ENCODE measurements at places on chromosomes 7 and 10.

- no peak for DNase-seq
Observed at GRCh38 chr7:121954803-121955202, 81.8 kb downstream of the PTPRZ1 start.

DNA sequence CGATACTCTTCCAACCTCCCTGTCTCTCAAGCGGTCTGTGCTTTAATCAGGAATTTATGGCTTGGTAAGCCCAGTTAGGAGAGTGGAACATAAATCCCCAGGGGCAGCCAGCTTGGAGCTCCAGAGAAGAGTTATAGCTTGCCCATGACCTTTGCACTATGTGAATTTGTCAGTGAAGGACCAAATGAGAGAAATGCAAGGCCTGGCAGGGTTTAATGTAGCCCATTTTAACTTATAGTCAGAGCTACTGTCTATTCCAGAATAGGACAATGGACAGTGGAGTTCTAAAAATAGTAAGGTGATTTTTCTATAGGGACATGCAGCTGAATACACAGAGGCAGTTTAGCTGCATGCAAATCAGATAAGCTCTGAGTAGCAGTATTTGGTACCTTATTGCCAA, 142.6 kb upstream of the CAV2 start:
- no peak for DNase-seq

GRCh38 chr7:105839266-105839665, 37.1 kb downstream of the ATXN7L1 start:
- DNase-seq = no peak

GRCh38 chr7:107499731-107500130, 29.9 kb downstream of the GPR22 start:
- DNase-seq = no peak

DNA sequence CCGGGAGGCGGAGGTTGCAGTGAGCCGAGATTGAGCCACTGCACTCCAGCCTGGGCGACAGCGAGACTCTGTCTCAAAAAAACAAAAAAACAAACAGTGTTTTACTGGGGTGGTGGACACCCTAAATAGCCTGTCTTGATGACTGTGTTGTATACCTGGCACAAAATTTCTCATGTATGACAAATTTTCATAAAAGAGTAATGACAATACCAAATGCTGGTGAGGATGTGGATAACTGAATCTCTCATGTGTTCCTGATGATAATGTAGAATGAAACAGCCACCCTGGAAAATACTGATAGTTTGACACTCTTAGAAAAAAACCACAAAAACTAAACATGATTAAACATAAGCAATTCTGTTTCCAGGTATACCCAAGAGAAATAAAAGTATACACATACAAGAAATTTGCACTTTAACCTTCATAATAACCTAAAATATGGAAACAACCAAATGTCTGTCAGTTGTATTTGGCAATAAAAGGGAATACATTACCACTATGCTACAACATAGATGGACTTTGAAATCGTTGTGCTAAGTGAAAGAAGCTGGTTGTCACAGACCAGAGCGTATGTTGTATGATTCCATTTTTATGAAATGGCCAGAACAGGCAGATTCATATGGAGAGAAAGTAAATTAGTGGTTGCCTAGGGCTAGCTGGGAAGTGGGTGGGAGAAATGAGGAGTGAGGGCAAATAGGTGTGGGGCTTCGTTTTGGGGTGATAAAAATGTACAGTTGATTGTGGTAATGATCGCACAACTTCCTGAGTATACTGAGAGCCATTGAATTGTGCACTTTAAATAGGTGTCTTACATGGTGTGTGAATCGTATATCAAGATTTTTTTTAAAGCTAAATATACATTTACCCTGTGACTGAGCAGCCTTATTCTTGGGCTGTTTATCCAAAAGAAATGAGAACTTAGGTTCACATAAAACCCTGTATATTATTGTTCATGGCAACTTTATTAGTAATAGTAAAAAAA, 12.5 kb downstream of the WDR37 start:
- DNase-seq = no peak

DNA sequence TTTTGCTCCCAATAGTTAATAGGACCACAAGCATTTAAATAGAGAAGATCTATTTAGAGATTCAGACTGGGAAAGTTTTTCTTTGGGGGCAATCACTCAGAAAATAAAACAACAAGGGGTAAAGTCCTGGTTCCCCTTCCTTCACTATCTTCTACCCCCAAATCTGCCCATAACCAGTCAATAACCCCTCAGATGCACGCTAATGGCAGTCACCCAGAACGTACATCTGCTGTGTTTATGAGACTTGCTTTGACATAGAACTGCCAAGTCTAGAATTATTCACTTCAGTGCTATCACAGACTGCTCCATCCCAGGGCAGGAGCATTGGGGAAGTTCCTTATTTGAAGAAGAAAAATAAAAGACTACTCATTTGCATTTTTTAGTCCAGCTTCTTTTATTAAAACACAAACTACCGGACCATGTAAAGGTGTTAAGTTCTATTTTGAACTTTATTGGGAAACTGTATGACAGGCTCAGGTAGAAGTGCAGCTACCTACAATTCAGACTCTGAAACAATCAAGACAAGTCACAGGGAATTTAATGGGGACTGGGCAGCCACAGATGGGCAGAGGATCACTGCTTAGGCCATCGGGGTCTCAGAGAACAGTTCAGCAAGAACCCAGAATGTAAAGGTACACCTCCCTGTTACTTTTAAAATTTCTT, 38.4 kb downstream of the ANK3 start:
- no peak for DNase-seq

DNA sequence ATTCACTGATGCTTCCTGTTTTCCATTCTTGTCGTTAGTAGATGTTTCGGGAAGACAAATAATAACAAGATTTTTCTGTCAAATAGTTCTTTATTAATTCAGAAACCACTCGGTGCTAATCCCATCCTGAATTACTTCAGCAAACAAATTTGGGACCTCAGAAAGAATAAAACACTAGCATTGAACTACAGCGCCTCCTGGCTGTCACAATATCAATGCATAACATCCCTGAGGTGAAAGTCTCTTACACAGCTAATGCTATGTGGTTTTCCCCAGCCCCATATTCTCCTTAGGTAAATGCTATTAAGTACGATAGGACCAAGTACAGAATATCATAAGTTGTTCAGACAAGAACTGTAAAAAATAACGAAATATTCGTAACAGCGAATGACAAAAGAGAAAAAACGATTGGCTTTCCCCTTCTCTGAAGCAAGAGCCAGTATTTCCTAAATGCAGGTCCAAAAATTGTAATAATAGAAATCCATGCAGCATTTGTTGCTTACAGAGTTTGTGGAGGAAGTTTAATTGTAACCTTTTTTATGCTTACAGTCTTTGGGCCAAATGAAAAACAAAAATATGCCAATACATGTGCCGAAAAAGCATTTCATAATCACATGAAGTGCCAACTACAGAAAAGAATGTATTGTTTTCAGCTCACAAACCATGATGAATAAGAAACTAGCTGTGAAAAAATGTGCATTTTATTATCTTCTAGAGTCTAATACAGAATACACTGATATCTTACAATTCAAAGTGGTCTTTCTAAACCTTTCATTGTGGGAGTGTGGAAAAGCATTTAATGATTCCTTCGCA, 47.3 kb downstream of the MYPN start:
- no peak for DNase-seq

- DNase-seq = no peak
Observed at GRCh38 chr10:118547282-118547681, 48.2 kb downstream of the PRLHR start.

- no peak for DNase-seq
Observed at GRCh38 chr7:131015657-131015958, 281.6 kb upstream of the KLF14 start.

DNA sequence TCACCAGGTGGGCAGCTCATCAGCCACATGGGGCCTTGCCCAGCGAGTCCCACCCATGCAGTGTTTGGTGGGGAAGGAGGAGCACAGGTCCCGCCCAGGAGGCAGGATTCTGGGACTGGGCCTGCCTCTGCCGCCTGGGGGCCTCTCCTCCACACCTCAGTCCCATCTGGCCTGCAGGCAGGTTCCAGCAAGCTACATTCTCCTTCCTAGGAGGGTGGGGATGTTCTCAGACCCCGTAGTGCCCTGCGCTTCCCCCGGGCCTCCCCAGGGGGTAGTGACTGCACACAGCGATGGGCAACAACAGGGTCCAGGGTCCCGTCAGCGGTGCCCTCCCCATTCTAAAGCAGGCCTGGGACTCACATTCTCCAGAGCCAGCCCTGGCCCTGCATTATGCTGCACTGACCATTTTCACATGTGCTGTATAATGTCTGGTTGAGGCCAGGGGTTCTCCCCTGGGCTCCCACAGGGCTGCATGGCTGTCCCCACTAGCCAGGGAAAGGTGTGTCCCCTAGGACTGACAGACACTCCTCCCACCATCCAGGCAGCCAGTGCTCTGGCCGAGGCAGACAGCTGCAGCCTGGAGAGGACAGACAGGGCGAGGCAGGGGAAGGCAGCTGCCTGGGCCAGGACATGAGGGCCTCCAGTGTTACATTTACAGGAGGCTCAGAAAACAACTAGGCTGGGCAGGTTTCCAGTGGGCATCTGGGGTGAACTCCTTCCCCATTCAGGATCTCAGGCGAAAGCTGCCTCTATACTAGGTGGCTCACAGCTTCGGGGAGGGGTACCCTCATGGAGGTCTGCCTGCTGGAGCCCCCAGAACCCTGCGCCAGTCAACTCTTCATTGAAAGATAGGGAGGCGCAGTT, 9.3 kb downstream of the RASGEF1A start:
- no peak for DNase-seq

DNA sequence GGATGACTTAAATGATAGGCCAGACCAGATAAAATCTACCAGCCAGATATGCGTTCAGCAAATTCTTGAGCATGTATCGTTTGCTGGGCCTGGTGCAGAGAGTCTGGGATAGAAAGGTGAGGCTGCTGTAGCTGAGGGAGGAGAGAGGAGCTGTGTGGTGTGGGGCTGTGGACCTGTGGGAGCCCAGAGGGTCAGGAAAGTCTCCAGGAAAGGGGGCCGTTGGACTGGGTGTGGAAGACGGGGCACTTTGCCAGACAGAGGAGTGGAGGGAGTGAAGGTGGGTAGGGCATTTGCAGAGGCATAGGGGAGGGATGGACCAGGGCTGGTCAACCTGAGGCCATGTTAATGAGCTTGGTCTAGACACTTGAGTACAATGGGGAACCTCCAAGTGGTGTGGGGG, 124.7 kb upstream of the UNC5B start:
- DNase-seq = no peak

DNA sequence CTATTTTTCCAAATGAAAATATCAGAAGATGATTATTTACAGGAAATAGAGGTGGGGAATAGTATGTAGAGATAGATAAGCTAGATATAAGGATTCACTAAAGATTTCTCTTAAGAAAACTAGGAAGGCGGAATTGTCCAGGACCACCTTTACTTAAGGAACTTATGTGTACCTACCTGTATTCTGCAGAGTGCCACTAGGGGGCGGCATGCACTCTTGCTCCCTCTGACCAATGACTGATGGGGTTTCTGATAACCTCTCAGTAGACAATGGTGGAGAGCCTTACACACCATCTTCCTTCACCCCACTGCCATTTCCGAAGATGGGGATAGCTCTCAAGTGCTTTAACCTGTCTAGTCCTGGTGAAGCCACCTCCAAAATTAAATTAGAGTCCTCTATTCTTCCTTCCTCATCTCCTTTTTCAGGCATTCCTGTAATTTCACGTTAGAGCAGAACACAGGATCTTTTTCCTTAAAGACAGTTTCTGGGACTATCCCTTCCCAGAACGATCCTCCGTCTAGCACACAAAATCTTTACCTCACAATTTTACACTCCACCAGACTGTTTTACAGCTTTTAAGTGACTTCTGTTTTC, 453.1 kb downstream of the SORCS1 start:
- no peak for DNase-seq

- DNase-seq = no peak
Observed at GRCh38 chr7:1432411-1433082, 26.7 kb downstream of the MICALL2 start.

DNA sequence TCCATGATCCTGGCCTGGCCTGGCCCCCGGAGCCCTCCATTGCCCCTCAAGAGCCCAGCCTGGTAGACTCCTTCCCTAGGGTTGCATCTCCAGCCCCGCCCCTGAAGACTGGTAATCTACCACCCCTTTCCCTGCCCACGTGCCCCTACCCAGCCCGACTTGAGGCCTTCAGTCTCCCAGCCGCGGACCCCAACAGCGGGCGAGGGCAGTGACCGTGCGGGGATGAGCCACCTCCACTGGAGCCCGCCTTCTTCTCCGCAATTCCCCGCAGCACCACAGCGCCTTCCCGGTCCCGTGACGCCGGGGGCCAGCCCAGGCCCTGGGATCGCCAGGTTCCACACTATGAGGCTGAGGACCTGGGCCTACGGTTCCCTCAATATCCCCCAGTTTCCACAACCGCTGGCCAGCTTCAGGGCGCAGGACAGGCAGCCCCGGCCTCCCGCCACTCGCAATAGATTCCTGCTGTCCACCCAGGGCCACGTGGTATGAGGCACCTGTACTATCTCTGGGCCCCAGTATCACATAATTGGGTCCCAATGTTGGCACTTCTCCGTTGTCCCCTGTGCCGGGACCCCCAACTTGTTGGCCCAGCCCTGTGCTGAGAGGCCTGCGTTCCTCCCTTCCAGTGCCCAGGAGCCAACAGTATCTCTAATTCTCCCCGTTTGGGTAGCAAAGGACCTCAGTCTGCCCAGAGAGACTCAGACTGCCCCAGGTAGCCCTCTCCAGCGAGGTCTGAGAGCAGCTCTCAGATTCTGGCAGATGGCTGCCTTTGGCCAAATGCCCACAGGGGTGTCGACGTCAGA, 1.1 kb upstream of the GPRIN2 start:
- no peak for DNase-seq

DNA sequence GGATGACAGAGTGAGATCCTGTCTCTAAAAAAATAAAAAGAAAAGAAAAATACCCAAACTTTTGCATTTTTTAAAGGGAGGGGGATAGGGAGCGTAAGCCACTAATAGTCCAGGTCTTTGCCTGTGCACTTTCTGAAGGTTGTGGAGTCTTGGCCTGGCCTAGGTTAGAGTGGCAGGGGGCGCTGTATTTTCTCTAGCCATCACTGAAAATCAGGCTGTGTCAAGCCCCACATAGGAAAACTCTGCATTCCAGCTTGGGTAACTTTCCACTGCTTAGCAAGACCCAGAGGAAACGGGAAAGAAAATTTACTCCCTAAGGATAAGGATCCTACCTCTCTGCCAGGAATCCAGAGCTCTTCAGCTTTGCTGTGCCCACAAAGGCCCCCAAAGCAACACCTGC, 10.5 kb upstream of the PAX4 start:
- DNase-seq = no peak

DNA sequence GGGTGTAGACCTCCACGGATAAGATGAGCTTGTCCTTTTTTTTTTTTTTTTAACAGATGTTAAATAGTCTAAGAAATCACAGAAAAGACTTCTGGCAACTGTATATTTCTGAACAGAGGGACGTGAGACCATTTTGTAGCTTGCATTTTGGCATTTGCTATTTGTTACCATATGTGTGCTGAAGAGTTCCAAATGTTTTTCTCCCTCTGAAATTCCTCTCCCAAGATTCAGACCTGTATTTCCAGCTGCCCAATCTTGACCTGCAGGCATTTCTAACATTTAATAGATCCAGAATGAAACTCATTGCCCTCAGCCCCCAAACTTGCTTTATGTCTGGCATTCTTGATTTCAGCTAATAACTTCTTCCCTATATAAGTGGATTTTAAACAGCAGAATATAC, 223.1 kb upstream of the FZD1 start:
- no peak for DNase-seq

- no peak for DNase-seq
Observed at GRCh38 chr10:11097686-11098085, 80.0 kb downstream of the CELF2 start.

GRCh38 chr10:118153287-118153686, 106.5 kb upstream of the RAB11FIP2 start:
- no peak for DNase-seq

- DNase-seq = no peak
Observed at GRCh38 chr10:118800920-118801319, 46.1 kb upstream of the CACUL1 start.

GRCh38 chr7:144885478-144885877, 49.6 kb upstream of the TPK1 start:
- DNase-seq = no peak

Data from NCI-H2081 treated with DMSO at 0.1 percent for 48 hours (cell line).